Right renal cortex interstitium (tissue), 3 donors: ENCODE measurements at places on chromosomes 1 and 21.

GRCh38 chr1:30906631-30907441 is 1.7 kb downstream of the SDC3 start:
- no peak for DNase-seq

DNA sequence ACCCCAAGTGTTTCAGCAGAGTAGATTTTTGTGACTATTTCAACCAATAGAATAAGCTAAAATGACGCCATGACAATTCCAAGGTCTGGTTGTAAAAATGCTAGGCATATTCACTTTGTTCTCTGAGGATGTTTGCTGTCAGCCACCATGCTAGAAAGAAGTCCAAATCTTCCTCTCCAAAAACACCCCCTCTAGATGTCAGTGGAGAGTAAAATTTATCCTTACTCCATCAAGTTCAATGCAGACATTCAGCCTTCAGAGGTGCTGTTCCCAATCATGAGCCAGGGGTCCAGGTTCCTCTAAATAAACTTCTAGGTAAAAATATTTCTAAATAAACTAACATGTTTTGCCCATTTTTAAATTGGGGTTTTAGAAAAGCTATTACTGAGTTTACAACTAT is 395.4 kb upstream of the ADAMTS5 start:
- DNase-seq = no peak

DNA sequence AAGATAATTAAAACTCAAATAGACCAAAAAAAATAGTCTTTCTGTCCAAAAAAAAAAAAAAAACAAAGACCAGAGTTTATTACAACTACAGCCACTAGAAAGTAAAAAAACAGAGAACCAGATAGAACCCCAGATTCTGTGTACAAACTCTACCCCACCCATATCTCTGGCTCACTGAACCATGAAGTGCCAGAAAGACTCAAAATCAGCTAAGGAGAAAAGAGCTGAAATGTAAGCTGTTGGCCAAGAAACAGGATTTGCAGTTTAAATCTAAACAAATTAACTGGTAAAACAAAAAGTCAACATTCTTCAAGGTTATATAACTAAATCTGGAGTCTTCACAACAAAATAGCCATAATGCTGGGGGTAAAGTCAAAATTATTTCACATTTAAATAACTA is 278.9 kb downstream of the SEC16B start:
- no peak for DNase-seq

DNA sequence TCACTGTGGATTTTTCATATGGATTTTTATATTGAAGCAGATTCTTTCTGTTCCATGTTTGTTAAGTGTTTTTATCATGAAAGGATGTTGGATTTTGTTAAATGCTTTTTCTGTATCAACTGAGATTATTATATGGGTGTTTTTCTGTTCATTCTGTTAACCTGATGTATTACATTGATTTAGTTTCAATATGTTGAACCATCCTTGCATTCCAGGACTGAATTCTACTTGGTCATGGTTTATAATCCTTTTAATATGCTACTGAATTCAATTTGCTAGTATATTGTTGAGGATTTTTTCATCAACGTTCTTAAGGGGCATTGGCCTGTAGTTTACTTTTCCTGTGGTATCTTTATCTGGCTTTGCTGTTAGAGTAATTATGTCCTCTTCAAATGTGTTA is 55.8 kb downstream of the CCDC30 start:
- no peak for DNase-seq

- DNase-seq = no peak
These were observed 1.2 kb upstream of the CAPN2 start for GRCh38 chr1:223711173-223711572.

DNA sequence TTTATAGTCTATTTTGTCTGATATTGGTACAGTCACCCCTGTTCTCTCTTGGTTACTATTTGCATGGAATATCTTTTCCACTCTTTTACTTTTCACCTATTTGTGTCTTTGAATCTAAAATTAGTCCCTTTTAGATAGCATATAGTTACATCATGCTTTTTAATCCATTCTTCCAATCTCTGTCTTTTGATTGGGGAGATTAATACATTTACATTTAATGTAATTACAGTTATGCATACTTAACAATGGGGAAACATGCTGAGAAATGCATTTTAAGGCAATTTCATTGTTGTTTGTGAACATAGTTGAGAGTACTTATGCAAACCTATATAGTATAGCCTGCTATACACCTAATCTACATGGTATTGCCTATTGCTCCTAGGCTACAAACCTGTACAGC is 48.4 kb upstream of the ATP6V1G3 start:
- no peak for DNase-seq

- no peak for DNase-seq
These were observed 17.1 kb downstream of the ACOT11 start for GRCh38 chr1:54565113-54565501.

GRCh38 chr1:62333441-62333840 is 14.2 kb upstream of the KANK4 start:
- DNase-seq = no peak

GRCh38 chr21:46115441-46116188 is 17.7 kb downstream of the COL6A2 start:
- no peak for DNase-seq

DNA sequence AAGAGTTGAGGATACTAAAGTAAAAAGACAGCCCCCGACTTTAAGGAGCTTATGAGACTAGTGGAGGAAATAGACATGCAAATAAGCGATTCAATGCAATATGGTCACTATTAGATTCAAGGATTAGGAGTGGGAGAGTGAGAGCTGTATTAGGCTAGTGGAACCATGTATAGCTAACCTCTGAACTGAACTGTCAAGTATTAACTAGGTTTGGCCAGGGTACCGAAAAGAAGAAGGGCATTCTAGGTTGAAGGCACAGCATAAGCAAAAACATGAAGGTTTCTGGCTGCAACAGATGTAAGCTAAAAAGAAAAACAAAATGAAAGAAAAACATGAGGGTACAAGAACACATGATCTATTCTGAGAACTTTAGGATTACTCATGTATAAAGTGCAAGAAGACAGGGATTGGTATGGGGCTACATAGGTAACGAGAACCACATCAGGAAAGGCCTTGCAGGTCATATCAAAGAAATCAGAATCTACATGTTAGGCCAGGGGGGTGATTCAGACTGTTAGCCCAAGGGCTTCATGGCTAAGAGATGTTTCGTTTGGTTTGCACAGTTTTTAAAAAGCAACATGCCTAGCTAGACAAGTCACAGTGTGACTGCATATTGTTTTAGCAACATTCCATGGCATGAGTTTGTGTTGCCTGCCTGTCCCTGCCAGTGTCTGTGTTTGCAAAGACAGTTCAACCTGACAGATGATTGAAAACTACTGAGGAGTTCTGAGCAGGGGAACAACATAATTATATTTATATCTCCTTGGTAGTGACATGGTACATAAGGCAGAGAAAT is 54.4 kb upstream of the HAO2 start:
- DNase-seq = no peak

DNA sequence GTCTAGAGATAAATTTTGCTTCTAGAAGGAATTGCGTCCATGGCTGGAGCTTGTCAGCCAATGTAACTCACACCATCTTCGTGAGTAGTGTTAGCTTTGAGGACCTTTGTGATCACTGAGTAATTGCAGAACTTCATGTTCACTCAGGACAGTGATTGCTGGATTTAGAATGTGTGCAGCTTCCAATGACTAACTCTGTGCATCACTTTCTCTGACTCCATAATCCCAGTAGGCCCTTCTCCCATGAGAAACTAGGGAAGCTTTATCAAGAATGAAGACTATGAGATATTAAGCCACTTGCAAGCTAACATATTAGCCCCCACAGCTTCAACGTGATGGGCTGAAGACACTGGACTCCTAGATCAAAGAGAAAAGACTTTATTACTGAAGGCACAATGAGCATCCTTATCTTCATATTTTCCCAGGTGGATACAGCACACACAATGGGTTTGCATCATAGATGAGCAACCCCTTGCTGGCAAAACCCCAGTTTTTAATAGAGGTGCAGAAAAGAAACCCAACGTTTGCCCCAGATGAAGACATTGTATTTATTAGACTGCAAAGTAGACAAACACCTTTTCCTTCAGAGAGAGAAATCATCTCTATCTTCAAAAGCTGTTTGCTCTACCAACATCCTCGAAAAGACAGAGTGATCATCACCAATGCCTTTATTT is 561.0 kb downstream of the LTN1 start:
- no peak for DNase-seq

DNA sequence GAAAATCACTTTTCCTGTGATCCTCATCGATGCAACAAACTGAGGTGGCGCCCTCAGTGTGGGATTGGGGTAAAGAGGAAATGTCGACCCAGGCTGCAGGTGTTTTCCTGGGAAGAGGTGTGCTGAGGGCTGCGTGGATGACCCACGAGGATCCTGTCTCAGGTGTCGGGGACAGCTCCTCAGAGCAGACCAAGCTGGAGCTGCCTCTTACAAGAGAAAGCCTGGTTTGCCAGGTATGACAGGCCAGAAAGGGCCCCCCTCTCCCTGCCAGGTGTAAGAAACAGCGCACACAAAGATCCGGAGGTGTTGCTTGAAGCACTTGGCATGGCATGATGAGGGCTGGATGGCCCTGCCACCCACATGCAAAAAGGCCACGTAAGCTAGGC is 12.6 kb downstream of the FHAD1 start:
- no peak for DNase-seq

DNA sequence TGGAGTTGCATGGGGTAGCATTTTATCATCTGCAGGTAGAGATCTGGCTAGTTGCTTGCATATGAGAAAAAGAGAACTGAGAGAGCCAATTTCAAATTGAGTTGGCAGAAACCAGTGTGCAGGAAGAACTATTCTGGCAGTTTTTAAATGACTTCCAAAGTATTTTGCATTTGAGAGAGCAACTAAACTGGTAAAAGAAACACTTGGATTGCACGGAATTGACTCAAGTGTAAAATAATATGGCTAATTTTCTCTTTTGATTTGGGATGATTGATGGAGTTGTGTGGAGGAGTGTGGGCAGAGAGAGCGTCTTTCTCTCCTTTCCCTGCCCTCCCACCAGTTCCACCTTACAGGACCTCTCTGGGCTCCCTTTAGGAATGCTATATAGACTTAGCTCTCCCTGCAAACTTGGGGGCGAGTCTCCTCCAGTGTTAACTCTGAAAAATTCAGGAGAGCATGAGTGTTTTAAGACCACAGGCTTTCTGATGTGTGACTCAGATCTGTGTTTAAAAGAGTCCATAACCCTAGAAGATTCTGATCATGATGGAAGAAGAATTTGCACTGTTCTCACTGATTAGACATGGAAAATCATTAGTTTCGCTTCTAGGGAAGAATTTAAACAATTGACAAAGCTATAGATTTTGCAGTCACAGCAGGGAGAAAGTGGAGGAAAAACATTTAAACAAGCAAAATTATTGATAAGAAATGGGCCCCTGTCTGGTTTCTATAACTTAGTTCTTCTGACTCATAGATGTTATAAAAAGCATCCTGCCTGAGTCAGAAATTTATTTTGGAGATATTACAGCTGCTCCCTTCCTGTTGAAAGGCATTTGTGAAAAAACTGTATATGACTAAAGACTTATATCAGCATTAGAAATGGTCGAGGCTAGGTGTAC is 24.9 kb upstream of the CTBS start:
- DNase-seq = no peak

GRCh38 chr1:6623269-6623965 is 1.3 kb upstream of the THAP3 start:
- no peak for DNase-seq

GRCh38 chr1:163531345-163531744 is 209.6 kb downstream of the NUF2 start:
- DNase-seq = no peak

GRCh38 chr1:116415699-116416533 is 42.9 kb downstream of the ATP1A1 start:
- no peak for DNase-seq

- no peak for DNase-seq
These were observed 30.7 kb downstream of the DMBX1 start for GRCh38 chr1:46520063-46520911.

GRCh38 chr1:177737456-177737855 is 232.4 kb downstream of the SEC16B start:
- no peak for DNase-seq
